ENCODE measurements at places on chromosomes 3 and 15. TPM values are rescaled to one million over a fixed set of nuclear protein-coding genes. Genes with fewer than 3 reads are reported as not detected.

DNA sequence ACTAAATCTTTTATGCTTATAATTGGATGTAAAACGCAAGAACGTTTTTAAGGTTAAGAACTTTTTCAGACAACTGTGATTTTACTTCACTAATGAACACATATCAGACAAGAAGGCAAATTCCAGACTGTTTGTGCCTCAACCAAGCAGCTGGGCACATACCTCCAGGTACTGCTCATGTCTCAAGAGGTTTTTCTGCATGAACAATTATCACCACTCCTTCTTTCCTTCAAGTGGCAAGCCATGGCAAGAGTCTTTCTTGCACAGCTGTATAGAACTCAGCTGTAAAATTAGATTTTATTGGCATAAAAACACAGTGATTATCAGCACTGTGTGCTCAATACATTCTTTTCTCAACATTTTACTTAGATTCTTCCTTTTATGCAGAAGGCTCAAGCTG is 64.3 kb downstream of the FNDC3B start:
- H3K27ac ChIP-seq = no peak overlapping the region
- H3K27me3 ChIP-seq = no peaks in the 10 kb centered on the region
- peaks cover 83% of the 10 kb centered on the region for H3K4me1 ChIP-seq

Gene INSYN1
- total RNA-seq = not detected

DNA sequence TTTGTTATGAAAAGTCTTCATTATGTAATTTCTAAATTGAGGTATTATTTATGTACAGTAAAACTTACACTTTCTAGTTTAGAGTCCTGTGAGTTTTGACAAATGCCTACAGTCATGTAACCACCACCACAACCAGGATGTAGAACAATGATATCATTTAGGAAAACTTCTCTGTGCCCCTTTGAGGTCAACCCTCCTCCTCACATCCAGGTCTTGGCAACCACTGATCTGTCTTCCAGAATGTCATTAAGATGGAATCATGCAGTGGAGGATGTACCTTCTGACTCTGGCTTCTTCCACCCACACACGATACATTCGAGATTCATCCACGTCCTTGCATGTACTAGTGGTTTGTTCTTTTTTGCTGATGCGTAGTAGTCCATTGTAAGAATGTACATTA is 23.2 kb downstream of the MINAR1 start:
- H3K27ac ChIP-seq = no peak overlapping the region
- H3K4me3 ChIP-seq = no peak overlapping the region

- H3K4me1 ChIP-seq = no peaks in the 10 kb centered on the region
- no peak overlapping the region for H3K4me3 ChIP-seq
- DNase-seq = peak; percentile 46
- H3K27ac ChIP-seq = no peak overlapping the region
Observed at GRCh38 chr3:163056874-163057497, 1560.4 kb downstream of the OTOL1 start.

DNA sequence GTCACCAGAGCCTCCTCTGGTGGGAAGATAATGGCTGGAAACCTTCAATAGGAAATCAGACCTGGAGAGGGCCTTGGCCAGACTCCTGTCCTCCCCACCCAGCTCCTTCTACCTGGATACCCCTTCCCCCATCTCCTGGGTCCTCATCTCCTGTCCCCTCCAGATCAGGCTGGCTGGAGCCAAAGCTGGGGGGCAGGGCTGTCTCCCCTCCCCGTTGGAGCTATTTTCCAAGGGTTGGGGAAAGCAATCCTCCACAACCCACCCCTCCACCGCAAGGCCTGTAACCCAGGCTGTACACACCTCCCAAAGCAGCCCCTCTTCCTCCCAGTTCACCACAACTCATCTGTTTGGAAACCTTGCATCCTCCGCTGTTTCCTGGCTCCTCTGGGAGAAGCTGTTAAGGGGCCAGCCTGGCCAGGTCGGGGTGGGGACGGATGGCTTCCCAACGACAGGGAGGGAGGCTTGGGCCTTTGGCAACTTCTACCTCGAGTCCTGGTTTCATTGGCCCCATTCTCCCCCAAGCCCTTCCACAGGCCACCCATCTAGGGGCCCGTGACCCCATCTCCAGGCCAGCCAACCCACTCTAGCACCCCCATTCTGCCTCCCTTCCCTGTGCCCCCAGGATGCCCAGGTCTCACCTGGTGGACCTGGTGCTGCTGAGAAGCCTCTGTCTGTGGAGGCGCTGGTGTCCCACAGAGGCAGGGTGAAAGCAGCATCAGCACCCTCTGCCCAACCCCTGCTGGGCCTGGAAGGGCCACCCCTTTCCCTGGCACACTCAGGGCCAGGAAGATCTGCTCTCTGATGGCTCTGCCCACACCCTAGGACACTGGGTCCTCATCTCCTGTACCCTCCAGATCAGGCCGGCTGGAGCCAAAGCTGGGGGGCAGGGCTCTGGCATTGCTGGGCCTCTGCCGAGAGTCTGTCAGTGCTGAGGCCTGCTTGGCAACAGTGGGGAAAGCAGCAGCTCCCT is 22.1 kb upstream of the GOLGA6C start:
- H3K4me1 ChIP-seq = peaks cover 2% of the 10 kb centered on the region
- DNase-seq = no peak
- no peak overlapping the region for H3K27ac ChIP-seq
- peaks cover 19% of the 10 kb centered on the region for H3K27me3 ChIP-seq
- no peaks in the 10 kb centered on the region for H3K36me3 ChIP-seq

- H3K27me3 ChIP-seq = peaks cover 25% of the 10 kb centered on the region
- H3K27ac ChIP-seq = no peak overlapping the region
- no peaks in the 10 kb centered on the region for H3K36me3 ChIP-seq
- H3K4me3 ChIP-seq = no peak overlapping the region
- no peak for DNase-seq
- H3K4me1 ChIP-seq = no peaks in the 10 kb centered on the region
Observed at GRCh38 chr3:71972031-71972430, 187.1 kb upstream of the PROK2 start.

DNA sequence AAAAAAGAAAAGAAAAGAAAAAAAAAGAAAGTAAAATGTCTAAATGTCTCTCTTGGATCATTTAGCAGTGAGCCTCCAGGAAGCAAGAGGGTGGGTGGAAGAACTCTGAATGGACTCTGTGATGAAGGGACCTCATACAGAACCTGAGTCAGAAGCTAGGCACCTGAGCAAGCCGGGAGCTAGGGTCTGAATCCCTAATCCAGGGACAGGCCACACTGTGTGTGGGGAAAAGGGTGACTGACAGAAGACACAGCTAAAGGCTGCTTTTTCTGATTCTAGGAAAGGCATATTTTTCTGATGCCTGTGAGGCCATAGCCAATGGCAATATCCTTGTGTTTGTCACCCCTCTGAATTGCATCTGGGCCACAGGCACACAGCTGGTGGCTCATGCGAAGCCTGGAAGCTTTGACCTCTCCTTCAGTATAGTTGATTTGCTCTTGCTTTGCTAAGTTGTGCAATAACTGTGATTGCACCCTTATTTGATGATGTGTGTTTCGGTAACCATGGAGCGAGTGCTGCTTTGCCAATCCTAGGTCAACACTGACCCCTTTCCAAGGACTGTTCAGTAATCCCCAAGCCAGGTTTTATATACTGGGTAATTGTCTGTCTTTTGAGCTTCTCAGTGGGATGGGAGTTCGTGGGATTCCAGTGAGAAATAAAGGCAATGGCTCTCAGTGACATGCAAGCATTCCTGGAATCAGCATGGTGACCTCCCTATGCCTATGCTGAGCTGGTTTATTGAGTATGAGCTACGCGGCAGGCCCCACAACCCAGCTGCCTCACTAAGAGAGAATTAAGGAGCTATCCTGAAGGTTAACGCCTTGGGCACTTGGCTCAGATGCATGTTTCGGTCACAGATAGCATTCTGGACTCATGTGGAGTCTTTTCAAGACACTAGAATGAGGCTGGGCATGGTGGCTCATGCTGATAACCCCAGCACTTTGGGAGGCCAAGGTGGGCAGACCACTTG is 49.0 kb upstream of the OSBPL11 start:
- H3K27me3 ChIP-seq = no peaks in the 10 kb centered on the region
- H3K36me3 ChIP-seq = no peaks in the 10 kb centered on the region
- no peak overlapping the region for H3K27ac ChIP-seq

- H3K36me3 ChIP-seq = no peaks in the 10 kb centered on the region
- DNase-seq = no peak
- H3K27me3 ChIP-seq = peaks cover 20% of the 10 kb centered on the region
- H3K4me3 ChIP-seq = no peak overlapping the region
- H3K4me1 ChIP-seq = peaks cover 2% of the 10 kb centered on the region
- H3K27ac ChIP-seq = no peak overlapping the region
Observed at GRCh38 chr15:38085114-38085513, 150.7 kb downstream of the TMCO5A start.

DNA sequence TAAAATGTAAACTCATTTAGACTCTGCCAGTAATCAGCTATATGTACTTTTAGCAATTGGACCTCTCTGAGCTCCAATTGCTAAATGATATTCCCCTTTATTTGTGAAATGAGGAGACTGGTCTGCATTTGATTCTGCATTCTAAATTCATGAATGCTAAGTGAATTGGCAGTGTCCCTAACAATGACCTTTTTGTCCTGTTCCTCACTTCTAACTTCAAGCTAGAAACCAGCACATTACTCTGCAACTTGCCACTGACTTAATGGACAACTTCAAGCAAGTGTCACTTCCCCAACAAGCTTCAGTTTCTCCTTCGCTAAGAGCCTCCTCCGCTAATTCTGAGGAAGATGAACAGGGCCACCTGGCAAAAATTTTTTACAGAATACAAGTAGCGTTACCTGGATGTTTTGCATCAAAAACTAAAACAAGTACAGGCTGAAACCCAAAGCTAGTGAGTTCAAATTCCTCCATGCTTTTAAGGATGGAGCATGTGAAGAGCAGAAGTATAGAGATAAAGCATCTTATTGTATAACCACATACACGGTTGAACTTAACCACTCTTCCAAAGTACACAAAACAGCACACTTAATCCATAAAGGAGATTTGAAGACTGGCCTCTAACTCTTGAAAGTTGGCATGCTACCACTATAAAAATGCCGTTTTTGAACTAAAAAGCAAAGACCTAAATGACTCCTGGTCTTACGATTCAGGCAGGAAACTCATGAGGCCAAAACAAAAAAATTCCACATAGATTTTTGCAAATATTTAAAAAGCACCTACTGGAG is 207.6 kb downstream of the MAGI1 start:
- H3K27ac ChIP-seq = no peak overlapping the region
- no peak overlapping the region for H3K4me3 ChIP-seq
- H3K36me3 ChIP-seq = no peaks in the 10 kb centered on the region
- no peaks in the 10 kb centered on the region for H3K4me1 ChIP-seq
- no peak for DNase-seq
- H3K27me3 ChIP-seq = no peaks in the 10 kb centered on the region

DNA sequence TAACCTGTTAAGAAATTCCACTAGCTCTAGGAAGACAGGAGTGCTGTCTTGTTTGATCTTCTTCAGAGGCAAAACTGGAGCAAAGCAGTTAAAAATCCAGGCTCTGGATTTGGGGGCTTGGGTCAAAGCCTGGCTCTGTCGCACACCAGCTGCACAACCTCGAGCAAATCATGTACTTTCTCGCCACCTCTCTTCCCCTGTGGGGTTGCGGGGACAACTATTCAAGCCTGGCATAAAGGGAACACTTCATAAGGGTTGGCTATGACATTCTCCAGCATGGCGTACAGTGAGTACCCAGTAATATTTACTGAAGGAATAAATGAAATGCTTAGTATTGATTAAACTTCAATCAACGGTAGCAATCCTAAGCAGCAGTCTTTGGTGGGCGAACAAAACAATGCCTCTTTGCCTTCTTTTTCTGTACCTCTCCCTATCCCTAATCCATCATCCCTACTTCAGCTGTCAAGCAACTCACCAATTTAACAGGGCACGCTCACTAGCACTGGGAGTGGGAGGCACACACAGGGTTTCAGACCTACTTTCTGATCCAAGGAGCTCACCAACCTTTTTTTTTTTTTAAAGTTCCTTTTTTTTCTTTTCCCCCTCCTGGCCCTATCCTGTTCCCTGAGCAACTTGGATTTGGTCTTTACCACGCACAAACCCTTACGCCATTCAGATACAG is 33.0 kb downstream of the GNB5 start:
- H3K4me3 ChIP-seq = no peak overlapping the region
- H3K36me3 ChIP-seq = peaks cover 9% of the 10 kb centered on the region
- no peaks in the 10 kb centered on the region for H3K27me3 ChIP-seq
- no peak for DNase-seq

DNA sequence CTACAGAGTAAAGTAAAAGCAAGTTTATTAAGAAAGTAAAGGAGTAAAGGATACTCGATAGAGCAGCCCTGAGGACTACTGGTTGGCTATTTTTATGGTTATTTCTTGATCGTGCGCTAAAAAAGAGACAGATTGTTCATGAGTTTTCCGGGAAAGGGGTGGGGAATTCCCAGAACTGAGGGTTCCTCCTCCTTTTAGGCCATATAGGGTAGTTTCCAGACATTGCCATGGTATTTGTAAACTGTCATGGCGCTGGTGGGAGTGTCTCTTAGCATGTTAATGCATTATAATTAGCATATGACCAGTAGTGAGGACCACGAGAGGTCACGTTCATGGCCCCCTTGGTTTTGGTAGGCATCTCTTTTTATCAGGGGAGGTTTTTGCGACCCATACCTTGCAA is 213.1 kb downstream of the OSBPL10 start:
- DNase-seq = no peak
- peaks cover 32% of the 10 kb centered on the region for H3K4me1 ChIP-seq
- H3K27ac ChIP-seq = no peak overlapping the region

- no peak overlapping the region for H3K4me3 ChIP-seq
- H3K4me1 ChIP-seq = peaks cover under 1% of the 10 kb centered on the region
- no peak overlapping the region for H3K27ac ChIP-seq
- H3K36me3 ChIP-seq = peaks cover 31% of the 10 kb centered on the region
Observed at GRCh38 chr3:13313813-13314212, 106.3 kb downstream of the NUP210 start.

Gene MELTF
- total RNA-seq = 5.1 TPM

Gene SAMD7
- not detected for total RNA-seq

DNA sequence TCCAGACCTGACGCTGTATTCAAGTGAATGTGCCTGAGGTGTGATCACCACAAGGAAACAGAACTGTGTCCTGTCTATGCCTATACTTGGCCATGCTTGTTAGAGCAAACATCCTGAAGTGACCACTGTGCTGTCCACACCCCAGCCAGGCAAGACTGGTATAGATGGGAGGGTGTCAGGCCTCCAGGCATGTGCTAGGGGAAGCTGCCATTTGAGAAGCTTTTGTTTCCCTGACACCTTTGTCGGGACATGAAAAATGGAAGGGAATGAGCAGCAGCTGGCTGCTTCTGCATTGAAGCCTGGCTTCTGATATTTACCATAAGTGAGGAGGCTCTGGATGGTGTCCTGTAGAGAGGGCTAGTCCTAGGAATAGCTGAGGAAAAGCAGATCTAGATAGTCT is 106.2 kb downstream of the CPNE4 start:
- no peak overlapping the region for H3K4me3 ChIP-seq
- no peaks in the 10 kb centered on the region for H3K36me3 ChIP-seq
- no peaks in the 10 kb centered on the region for H3K27me3 ChIP-seq
- no peaks in the 10 kb centered on the region for H3K4me1 ChIP-seq

Gene CD276
- total RNA-seq = 1.3 TPM
